Dermis microvascular lymphatic vessel endothelial cell (primary cell): ENCODE measurements at places on chromosomes 5 and 9. TPM values are rescaled to one million over a fixed set of nuclear protein-coding genes. Genes with fewer than 3 reads are reported as not detected.
A peak's percentile ranks its signal among the peaks of the same experiment; 100 is the strongest.

DNA sequence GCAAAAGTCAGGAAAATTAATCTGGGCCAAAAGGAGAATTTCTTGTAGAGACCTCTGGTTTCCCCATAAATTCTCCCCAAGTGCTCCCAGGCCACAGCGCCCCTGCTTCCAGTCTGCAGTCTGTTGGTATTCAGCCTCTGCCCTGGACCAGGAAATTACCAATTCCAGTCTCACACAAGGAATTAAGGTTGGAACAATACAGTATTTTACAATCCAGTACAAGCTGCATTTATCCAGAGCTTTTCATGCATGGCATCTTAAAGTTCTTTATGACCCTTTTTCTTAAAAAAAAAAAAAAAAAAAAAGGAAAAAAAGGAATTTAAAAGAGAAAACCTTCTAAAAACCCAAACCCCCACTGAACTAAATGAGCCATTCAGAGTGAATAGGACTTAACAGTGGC is 139.6 kb upstream of the RANBP3L start:
- DNase-seq, result no peak

DNA sequence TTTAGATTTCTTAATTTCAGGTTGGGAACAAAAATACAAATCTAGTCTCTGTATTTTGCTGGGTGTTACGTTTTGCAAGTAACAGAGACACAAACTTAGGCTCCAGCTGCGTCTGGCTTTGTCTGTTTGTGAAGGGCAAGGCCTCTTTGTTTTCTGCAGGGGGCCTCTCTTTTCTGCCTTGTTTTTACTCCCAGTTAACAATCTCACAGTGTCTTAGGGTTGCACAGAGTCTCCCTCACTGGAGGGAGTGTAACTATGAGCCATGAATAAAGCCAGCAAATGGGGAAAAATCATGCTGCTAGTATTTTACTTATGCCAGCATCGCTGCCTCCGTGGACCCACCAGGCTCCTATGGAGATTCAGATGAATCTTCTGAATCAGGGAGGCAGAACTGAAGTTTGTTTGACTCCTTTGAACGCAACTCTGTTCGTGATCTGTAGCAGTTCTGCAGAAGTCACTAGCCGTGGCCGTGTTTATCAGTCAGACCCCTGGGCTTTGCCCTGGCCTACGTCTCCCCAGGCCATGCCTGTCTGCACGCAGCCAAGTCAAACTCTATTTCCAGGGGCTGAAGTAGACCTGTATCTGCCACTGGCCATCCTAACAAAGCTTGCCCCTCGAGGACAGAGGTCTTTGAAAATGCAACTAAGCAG is 77.2 kb downstream of the ATP10B start:
- DNase-seq, result no peak

DNA sequence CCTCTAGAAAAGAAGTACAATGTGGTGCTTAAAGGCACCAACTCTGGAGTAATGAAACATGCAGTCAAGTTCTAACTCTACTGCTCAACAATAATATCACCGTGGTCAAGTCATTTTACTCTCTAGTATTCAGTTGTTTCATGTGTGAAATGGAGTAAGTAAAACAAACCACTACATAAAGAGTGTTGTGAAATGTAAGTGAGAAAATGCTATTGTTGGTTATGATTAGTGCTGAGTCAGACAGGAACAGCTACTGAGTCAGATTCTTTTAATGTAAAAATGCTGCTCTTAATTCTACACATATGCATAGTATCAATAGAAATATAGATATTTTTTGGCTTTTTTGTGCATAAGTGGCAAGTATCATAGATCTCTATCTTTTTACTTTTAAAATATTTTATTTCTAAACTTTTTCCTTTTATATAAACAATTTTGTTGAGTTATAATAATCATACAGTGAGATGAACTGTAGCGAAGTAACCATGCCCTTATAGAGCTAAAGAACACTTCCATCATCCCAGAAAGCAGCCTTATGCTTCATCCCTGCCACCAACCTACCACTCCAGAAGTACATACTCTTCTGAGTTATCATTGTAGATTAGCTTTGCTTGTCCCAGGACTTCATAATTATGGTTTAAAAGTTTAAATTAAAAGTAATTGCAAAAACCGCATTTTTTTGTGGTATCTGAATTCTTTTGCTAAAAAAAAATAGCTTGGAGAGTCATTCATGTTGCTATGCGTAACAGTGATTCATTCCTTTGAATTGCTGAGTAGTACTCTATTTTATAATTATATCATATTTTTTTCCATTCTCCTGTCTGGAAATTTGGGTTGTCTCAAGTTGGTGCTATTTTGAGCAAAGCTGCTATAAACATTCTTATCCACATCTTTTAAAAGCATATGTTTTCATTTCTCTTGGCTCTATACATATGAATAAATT is 548.2 kb upstream of the CLINT1 start:
- DNase-seq, result peak; percentile 49

DNA sequence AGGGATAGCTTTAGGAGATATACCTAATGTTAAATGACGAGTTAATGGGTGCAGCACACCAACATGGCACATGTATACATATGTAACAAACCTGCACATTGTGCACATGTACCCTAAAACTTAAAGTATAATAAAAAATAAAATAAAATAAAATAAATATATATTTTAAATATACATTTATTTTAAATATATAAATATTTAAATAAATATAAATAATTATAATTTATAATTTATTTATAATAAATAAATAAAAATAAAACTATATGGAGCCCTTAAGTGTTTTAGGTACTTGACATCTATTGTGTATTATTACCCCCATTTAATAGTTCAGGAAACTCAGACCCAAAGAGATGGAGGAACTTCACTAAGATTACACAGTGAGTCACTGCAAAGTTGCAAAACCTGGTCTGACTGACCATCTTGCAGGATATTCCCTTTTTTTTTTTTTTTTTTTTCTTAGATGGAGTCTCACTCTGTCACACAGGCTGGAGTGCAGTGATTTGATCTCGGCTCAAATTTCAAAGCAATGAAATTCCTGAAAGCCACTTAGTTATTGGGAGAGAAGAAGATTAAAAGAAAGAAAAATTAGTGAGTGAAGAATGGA is 5.8 kb upstream of the C5orf52 start:
- no peak for DNase-seq

- DNase-seq, result no peak
Observed at GRCh38 chr9:81344366-81344765, 345.0 kb downstream of the TLE1 start.

GRCh38 chr9:2620919-2621721 is 467 bp upstream of the VLDLR start:
- DNase-seq, result peak; percentile 84

C9orf50 gene
- total RNA-seq, result not detected in 2 replicates

TAF1L gene
- under 0.01 TPM in 2 replicates for total RNA-seq

- peak; percentile 94 for DNase-seq
Observed at GRCh38 chr9:111961575-111961974, 65.0 kb downstream of the UGCG start.

SCGB3A2 gene
- total RNA-seq, result not detected in 2 replicates

FREM1 gene
- under 0.01 TPM in 2 replicates for total RNA-seq

- no peak for DNase-seq
Observed at GRCh38 chr9:115002371-115003120, 72.2 kb upstream of the TNFSF8 start.

PTGS1 gene
- total RNA-seq, result 1.0 and 1.8 TPM in 2 replicates

GRCh38 chr5:43304525-43304924 is 8.7 kb downstream of the HMGCS1 start:
- no peak for DNase-seq

SNCAIP gene
- 12.8 and 50.6 TPM in 2 replicates for total RNA-seq

DNA sequence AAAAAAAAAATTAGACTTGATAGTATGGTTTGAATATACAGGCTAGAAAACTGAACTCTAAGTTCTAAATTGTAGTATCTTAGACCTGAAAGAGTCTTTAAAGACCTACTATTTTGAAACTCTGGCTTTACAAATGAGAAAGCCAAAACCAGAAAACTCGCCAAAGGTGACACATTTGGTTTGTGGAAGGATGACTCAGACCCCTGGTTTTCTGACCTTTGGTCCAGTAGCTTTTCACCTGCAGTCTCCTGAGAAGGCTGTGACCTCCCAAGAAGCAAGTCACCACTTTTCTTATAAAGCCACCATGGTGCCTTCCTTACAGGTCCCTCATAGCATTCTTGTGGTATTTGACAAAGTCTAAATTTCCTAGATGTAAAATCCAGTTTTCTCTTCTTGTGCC is 102.1 kb upstream of the CEP78 start:
- DNase-seq, result no peak

DNA sequence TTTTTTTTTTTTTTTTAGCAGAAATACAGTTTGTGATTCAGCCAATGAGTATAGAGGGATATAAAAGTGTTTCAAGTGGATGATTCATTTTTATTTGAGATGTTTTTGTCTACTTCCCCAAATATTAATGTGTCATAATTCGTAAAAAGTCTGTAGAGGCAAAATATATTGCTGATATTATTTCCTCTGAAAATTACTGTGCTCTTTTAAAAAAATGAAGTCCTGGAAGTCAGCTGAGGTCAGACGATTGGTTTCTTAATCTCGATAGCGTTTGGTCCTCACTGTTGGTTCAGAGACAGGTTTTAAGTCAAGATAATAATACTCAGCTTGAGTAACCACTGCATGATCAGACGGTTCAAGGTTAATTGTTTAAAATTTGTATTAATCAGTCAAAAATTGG is 19.5 kb downstream of the IL9 start:
- DNase-seq, result no peak

GRCh38 chr9:4937446-4937845 is 47.6 kb upstream of the JAK2 start:
- no peak for DNase-seq

GRCh38 chr9:37262410-37262809 is 142.0 kb downstream of the ZCCHC7 start:
- DNase-seq, result peak; percentile 63

DNA sequence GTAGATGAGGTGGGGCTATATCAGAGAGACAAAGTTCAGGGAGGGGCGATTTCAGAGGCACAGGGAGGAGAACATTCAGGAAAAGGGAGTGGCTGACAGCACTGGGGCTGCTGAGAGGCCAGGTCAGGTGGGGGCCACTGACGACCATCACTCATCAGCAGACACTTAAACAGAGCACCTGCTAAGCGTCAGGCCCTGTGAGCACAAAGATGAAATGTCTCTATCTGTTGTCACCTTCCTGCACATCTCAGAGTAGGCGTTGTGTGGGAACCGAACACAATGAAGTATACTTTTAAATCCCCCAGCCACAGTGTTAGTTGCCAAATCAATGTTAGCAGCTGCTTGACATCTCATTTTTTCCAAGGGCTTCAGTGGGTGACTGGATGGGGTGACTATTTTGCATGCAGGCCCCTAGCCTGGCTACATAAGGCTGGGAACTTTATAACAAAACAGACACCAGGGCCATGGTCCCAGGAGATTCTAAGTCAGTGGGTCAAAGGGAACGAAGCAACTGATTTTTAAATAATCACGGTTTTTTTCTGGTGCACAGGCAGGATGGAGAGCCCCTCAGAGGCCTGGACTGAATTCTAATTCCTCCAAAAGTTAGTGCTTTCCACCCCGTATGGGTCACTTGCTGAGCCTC is 31.1 kb upstream of the ANKRD18A start:
- no peak for DNase-seq

IFNA13 gene
- total RNA-seq, result not detected in 2 replicates

GRCh38 chr5:37859805-37860204 is 20.0 kb upstream of the GDNF start:
- no peak for DNase-seq

DNA sequence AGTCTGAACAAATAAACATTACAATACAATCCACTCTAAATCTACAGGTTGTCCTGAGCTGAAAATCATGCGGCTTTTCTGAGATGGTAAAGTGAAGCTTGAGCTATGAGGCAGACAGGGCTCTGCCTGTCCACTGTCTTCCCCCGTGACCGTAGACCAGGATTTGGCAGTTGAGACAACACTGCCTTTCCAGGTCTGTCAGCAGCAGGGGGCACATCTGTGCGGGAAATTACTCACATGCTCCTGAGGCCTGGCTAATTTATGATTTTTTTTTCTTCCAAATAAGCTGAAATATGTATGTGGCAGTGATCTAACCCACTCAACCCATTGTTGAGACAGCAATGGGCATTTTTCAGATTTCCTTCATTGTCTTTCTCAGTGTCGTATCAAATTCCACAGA is 307.9 kb downstream of the FBXL7 start:
- DNase-seq, result peak; percentile 93

BAAT gene
- under 0.01 TPM in 1 of 2 replicates, not detected in the other for total RNA-seq

- no peak for DNase-seq
Observed at GRCh38 chr5:111514087-111514486, 1.8 kb upstream of the STARD4 start.

GRCh38 chr5:160166973-160167623 is 47.8 kb upstream of the PWWP2A start:
- DNase-seq, result no peak

OR1B1 gene
- total RNA-seq, result 0.25 and 0.26 TPM in 2 replicates

SPATA31C1 gene
- total RNA-seq, result not detected in 2 replicates

DNA sequence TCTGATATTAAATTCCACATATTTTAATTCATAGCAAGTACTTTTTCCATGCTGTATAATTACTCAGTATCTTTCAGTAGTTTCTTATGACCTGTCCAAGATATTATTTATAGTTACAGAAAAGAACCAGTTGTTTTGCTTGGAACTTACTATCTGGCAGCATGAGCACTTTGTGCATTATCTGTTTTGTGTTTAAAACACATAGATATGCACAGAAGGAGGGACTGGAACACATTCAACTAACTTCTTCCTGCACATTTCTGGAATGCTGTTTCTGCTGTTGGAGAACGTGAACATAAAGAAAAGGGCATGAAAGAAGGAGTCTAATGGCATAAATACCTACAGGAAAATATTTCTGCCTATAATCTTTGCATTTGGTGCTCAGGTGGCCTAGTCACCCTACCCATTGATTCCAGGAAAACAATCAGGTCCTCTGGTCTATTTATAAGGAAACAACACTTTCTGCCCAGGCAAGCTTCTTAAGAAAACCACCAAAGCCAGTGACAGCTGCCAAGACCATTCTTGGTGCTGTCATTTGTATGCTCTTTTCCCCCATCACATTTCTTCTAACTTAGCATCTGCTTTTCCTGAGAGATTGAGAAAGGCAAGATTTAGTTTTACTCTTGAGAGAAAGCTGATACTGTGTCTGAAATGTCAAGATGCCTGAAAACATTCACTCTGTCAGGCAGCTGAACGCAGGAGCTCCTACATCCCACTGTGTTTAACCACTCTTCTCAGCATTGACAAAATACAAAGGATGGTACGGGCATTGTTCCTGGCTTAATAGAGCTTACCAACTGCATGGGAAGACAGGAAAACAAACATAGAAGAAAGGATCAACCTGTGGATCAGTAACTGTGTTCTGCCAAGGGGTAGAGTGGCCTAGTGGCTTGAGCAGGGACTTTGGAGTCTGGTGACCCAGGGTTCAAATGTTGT is 40.3 kb downstream of the RAB3C start:
- no peak for DNase-seq

GRCh38 chr5:143679777-143680176 is 132.2 kb upstream of the HMHB1 start:
- DNase-seq, result no peak
